Suppressor macrophage (primary cell): ENCODE measurements at places on chromosomes 16 and 17.

DNA sequence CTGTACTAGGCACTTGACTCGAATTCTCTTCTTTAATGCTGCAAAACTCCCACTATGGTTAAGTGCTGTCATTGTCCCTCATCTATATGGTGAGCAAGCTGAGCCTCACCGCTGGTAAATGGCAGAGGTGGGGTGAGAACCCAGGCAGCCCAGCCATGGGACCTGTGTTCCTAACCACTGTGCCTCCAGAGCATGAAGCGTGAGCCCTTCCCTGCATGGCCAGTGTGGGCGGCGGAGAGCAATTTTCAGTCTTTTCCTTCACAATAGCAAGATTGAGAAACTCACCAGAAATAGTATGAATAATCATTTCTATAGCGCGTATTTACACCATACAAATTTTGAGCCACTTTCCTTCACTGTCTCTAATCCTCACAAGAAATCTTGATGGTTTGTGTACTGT lies 9.2 kb downstream of the BFAR start:
- DNase-seq, result peak; percentile 54

DNA sequence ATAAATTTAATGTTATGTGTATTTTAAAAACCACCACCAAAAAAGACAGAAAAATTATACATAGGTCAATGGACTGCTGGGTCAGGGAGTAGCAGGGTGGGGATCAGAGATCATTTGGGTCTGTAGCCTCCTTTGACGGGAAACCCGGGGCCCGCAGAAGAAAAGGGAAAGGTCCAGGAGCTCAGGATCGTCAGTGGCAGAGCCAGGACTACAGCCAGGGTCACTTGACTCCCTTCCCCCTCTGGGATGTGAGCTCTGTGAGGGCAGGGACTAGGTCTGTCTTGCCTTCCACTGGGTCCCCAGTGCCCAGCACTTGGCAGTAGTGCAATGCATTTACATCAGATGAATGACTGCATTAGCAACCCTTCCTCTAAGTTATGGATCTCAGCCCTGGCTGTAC lies 62.1 kb downstream of the TOM1L2 start:
- DNase-seq, result no peak

DNA sequence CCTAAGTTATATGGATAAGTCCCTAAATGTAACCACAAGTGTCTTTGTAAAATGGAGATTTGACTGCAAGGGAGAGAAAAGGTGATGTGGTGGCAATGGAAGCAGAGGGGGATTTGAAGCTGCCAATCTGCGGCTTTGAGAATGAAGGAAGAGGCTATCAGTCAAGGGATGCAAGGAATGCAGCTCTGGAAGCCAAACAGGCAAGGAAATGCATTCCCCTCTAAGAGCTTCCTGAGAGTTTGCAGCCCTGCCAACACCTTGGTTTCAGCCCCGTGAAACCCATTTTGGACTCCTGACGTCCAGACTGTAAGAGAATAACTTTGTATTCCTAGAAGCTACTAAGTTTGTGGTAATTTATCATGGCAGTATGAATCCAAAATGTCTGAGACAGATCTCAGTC lies 167.3 kb upstream of the MPHOSPH6 start:
- DNase-seq, result no peak

GRCh38 chr17:4978726-4979125 lies 8.7 kb downstream of the CAMTA2 start:
- DNase-seq, result peak; percentile 58

- DNase-seq, result no peak
These were observed 75.4 kb downstream of the CYB561 start for GRCh38 chr17:63370696-63371095.

GRCh38 chr17:27579304-27579703 lies 51.7 kb upstream of the LGALS9 start:
- no peak for DNase-seq
